ENCODE measurements at places on chromosomes 6 and 20.

- DNase-seq: no peak
Observed at GRCh38 chr6:152976749-152977148, 6.1 kb downstream of the FBXO5 start.

DNA sequence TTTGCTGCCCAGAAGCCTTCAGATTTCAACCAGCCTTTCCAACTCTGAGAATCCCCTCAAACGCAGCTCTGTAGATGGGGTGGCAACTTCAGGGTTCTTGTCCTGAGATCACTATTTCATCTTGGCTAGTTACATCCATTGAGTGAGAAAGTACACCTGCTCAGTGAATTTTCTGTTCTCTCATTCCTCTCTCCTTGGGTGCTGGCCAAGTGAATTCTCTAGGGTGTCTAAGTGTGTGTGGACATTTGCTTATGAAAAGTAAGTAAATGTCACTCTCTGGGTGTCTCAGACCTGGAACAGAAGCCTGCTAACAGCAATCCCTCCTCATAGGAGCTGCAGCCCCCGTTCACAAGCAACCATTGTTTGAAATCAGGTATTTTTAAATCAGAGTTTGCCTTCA is 3.8 kb downstream of the RIN2 start:
- DNase-seq: no peak

GRCh38 chr6:107741191-107741680 is 82.9 kb downstream of the SCML4 start:
- no peak for DNase-seq

GRCh38 chr20:11813106-11813890 is 104.4 kb upstream of the BTBD3 start:
- no peak for DNase-seq

- no peak for DNase-seq
Observed at GRCh38 chr6:151399679-151400078, 8.3 kb upstream of the ZBTB2 start.

DNA sequence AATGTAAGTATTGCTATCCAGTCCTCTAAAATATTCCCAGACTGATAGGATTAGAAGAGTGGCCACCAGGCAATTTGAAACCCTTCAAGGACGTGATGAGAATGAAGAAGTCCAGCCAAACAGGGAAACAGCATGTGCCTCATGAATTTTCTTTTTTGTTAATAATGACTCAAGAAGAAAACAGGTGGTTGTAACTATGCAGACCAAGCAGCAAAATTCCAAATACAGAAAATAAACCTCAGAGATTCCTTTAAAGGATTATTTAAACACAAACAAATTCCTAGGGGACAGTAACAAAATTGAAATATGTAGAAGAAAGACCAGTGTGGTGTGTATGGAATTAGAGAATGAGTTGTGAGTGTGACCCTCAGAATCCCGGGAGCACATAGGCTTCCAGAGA is 239.2 kb downstream of the KCNQ5 start:
- no peak for DNase-seq

GRCh38 chr6:42520786-42521607 is 42.8 kb upstream of the UBR2 start:
- DNase-seq: no peak

- DNase-seq: no peak
Observed at GRCh38 chr20:12153628-12154027, 235.9 kb downstream of the BTBD3 start.

DNA sequence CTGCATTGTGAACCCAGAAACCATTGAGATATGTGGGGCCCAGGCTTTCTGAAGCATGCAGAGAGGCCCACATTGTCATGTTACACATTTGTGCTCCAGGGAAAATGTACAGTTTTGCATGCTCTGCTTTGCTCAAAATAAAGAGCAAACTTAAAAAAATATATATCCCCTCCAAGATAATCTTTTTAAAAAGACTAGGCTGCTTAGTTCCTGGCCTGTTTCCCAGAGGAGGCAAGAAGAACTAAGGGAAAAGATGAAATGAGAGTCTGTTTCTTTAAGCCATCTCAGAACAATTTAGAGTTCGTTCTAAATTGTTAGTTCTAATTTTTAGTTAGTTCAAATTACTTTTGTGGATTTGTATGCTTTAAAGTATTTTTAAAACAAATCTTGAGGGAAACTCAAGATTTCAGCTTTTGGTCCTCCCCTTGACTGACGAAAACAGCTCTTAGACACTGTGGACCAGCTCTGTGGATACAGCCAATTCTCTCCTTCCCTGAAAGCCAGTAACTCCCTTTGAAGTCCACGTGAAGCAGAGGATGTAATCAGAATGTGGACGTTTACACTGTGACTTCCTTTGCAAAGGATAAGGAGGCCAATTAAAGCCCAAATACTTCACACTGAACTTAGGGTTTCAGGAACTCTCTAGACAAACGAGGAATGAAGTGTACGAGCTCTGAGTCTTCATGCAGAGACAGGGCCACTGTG is 84.7 kb downstream of the CD164 start:
- no peak for DNase-seq

DNA sequence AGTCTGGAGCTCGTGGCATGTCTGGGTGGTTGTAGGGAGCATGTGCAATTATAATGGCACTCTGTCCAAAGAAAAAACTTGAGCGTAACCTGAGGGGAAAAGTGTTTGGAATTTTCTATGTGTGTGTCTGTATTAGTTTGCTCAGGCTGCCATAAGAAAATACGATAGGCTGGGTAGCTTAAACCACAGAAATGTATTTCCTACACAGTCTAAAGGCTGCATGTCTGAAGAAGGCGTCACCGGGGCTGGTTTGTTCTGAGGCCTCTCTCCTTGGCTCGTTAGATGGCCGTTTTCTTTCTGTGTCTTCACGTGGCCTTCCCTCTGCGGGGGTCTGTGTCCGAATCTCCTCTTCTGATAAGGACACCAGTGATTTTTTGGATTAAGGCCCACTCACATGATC is 59.0 kb downstream of the IGF2R start:
- no peak for DNase-seq

- no peak for DNase-seq
Observed at GRCh38 chr6:114194362-114195026, 148.3 kb downstream of the HS3ST5 start.

GRCh38 chr20:14782731-14783130 is 445.3 kb upstream of the FLRT3 start:
- DNase-seq: no peak

DNA sequence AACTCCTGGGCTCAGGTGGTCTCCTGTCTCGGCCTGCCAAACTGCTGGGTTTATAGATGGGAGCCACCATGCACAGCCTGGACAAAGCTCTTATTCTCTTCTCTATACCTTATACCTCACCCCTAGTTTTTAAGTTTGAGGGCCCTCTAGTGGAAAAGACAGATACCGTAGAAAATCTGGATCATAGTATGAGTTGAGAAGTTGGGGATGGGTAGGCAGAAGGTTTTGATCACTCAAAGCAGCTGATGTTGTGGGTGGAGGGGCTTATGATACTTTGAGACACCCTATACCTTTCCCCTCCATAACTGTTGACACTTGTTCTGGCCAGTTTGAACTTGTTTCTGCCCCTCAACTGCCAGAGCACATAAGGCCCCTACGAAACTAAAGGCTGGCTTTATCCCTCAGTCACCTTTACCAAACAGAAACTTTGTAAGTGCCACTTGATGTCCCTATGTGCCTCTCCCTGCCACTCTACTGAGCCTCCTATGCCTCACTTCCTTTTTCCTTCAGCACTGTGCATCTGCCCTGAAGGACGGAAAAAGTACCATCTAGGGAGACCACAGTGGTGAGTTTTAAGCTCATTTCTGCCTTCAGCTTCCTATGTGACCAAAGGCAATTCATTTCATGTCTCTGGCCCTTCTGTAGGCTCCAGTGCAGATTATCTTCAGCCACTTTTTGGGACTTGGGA is 28.6 kb downstream of the RALY start:
- no peak for DNase-seq

DNA sequence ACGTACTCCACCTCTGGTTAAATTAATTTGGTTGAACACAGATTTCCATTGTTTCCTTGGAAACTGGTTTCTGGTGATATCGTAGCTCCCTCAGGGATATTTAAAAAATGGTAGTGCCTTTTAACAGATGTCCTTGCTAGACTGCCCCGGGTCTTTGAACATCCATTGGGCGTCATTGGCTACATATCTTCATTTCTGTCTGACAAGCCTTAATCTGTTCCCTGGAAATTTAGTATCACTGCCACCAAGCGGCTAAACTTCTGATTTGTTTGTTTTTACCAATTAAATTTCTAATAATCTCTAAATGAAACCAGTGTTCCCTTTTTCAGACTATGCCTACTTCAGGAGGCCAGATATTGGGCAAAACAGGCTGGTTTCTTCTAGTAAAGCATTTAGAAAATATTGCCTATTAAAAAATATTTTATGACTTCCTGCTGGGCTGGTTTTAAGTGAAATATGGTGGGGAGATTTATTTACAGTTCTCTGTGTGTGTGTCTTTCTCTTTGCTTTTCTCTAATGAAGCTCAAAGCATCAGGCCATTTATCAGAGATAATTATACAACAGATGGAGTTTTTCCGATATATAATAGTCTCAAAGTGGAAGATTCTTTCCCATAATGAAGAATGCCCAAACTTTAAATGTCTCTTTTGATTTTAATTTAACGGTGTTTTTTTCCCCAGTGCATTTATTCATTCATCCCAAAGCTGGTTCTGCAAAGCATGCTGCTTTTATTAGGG is 249.5 kb downstream of the ZFAND3 start:
- no peak for DNase-seq

- DNase-seq: no peak
Observed at GRCh38 chr6:126233192-126233591, 106.7 kb upstream of the CENPW start.

DNA sequence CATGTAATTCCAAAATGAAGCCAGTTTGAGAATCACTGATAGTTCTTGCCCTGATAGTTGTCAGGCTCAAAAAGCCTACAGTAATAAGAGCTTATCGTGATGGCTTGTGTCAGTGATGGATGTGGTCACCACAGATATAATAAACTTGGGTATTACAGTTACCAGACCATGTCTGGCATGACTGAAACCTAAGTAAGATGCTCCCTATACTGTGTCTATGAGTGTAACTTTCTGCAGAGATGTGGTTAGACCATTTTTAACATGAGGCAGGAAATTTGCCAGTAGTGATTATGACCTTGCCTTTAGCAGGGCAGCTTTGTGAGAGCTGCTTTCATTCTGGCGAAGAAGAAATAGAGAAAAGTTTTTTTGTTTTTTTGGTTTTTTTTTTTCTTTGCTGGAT is 90.2 kb downstream of the ANKS1A start:
- DNase-seq: no peak

DNA sequence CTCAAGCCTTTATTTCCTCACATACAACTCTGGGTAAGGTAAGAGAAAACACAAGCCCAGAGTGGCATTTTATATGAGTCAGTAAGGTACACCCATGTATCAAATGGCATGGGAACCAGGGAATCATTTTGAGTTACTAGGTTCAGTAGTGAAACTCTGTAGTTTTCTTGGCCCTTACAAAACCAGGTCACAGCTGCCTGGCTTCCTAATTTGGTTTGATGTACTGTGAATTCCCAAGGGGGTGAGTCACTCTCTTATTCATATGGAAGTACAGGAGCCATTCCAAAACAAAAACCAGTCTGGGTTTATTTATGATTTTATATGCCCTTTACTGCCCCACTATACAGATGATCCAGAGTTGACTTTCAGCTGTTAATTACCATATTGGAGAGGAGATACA is 70.7 kb downstream of the PDE7B start:
- no peak for DNase-seq

GRCh38 chr6:5259428-5259827 is 1.3 kb downstream of the LYRM4 start:
- DNase-seq: no peak

DNA sequence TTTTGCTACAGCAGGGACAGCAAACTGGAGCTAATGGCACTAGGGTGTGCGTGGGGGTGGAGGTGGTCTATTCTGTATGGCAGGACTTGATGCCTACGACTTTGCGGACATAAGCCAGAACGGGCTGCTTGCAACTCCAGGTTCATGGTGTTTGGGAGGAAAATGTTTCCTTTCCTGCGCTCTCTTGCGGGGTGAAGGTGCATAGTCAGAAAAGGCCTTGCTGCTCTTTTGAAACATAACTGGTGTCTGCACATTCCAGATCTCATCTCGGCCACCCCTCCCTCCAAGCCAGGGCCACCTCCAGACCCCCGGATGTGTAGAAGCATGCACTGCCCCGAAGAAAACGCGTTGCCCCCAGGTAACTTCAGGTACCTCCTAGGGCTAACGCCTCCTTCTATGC is 8.1 kb downstream of the FOXA2 start:
- DNase-seq: no peak

- no peak for DNase-seq
Observed at GRCh38 chr20:23131766-23132165, 45.6 kb upstream of the CD93 start.

DNA sequence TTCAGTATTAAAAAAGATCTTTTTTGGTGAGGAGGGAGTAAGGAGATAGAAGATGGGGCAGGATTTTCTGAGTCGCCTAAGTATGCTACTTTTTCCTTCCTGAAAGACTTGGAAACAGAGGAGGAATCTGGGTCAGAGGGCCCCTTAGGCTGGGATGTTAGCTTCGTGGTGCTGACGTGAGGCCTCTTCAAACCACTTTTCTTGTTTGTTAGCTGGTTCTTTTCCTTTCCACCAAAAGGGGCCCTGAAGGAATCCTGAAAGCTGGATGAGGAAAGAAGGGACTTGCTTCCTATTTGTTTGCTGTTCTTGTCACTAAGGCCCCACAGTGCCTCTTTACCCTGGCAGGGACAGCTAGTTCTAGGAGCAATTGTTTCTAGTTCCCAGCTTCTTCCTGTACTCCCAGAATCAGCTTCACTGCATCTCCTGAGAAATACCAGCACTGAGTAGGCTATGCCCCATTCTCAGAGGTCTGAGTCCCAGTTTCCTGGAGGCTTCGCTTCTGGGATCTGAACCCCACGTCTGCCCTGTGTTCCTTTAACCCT is 2.2 kb upstream of the IL20RA start:
- DNase-seq: no peak

DNA sequence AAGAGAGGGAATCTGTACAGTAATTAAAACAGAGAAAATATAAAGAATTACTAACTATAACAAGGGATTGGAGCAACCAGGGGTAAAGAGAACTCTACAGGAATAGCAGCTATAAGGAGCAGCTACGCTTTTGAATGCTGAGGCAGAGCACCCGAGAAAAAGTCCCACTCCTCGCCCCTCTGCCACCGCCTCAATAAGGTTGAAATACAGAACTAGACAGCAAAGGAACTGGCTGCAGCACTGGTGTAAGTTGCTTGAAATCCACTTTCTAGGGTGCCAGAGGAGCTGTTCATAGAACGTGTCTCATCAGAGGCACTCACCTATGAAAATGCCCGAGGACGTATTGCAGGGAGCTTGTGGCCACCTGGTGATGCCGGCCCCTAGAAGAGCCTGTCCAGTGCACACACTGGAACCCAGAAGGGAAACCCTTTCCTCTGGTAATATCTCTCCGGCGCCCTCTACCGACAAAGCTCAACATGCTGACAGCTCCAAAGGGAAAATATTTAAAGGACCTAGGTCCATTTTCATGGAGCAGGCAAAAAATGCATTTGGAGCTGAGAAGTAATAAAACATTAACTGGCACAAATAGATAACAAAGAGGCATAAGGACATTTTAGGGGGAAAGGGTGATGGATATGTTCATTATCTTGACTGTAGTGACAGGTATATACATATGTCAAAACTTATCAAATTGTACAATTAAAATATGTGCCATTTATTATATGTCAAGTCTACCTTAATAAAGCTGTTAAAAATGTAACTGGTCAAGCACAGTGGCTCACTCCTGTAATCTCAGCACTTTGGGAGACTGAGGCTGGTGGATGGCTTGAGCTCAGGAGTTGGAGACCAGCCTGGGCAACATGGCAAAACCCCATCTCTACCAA is 137.4 kb upstream of the HDAC2 start:
- no peak for DNase-seq

- DNase-seq: no peak
Observed at GRCh38 chr6:30113003-30113759, at the start of gene TRIM31. TRIM31 (minus strand) TSS chr6:30113090; CDS start chr6:30112805, 285 bp downstream.

GRCh38 chr6:69129046-69129445 is 494.0 kb downstream of the ADGRB3 start:
- DNase-seq: no peak

Measured in activated CD8-positive, alpha-beta memory T cell treated with anti-CD3 and anti-CD28 coated beads for 4 hours (primary cell).